Adipocyte (in vitro differentiated cells): ENCODE measurements at places on chromosomes 11 and 22.

DNA sequence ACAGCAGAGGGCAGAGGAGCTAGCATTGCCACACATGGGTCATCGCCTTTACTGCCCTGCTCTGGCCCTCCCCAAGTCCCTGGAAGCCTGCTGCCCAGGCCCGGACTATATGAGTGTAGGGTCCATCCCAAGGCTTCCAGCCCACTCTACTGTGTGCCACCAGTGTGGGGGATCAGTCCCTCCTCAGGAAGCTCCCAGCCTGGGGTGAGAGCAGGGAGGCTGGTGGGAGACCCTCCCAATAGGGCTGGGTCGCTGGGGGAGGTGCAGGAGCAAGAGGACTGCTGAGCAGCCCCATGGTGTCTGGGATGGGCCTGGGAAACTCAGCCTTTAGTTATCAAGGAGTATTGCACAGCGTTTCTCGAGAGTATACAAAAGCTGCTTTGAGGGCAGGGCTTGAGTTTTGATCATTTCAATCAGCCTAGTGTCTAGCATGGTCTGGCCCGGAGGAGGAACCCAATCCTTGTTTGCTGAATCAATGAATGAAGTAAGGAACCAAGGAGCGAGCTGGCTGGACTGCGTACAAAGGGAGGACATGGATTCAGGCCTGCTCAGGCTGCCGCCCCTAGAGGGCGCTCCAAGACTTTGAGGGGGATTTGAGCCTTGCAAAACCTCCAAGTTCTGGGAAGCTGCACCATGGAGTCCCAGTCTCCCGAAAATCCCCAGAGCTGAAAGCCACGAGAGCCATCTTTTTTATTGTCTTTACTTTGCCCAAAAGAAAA is 89.0 kb upstream of the PARVA start:
- peak; percentile 98 for DNase-seq

DNA sequence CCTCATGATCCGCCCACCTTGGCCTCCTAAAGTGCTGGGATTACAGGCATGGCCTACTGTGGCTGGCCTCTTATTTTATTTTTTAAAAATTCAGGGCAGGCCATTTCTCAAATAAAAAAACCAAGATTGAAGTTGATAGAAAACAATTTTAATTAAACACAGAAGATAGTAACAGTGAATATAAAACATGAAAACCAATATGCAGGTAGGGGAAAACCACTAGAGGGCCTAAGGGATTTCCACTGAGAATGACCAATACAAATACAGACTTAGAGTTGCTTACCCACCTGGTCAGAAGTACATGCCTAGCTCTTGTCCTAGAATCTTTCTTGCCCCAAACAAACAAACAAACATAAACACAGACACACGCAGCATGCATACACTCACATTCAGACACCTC is 1.7 kb upstream of the RTCB start:
- peak; percentile 18 for DNase-seq

DNA sequence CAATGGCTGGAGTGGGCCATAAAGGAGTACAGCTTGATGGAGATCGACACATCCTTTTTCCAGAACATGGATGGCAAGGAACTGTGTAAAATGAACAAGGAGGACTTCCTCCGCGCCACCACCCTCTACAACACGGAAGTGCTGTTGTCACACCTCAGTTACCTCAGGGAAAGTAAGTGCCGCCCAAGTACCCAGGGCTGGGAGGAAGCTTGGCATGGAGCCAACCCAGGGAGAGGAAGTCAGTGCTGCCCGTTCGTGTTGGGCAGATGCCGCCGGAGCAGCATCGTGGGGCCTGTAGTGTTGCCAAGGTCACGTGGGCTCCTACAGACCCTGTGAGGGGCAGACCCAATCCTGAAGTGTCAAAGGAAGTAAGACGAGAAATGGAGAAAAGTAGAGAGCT is 78.9 kb downstream of the FLI1 start:
- no peak for DNase-seq

GRCh38 chr22:38981005-38981991 is 849 bp upstream of the APOBEC3B start:
- peak; percentile 58 for DNase-seq

DNA sequence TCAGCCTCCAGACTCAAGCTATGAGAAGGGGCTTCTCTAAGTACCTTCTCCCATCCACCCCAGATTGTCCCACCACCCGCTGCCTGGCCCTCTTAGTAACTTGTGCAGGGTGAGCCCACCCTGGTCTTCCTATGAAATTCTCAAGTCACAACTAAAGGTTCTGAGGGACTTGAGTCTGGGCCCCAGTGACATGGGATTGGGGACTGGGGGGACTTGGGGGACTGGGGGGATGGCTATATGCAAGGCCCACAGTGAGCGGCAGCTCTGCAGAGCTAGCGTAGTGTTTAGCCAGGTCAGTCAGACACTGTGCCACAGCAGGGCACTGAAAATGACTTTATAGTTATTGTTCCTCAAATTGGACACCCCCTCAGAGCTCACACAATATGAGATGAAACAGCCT is 622.3 kb upstream of the CADM1 start:
- no peak for DNase-seq

DNA sequence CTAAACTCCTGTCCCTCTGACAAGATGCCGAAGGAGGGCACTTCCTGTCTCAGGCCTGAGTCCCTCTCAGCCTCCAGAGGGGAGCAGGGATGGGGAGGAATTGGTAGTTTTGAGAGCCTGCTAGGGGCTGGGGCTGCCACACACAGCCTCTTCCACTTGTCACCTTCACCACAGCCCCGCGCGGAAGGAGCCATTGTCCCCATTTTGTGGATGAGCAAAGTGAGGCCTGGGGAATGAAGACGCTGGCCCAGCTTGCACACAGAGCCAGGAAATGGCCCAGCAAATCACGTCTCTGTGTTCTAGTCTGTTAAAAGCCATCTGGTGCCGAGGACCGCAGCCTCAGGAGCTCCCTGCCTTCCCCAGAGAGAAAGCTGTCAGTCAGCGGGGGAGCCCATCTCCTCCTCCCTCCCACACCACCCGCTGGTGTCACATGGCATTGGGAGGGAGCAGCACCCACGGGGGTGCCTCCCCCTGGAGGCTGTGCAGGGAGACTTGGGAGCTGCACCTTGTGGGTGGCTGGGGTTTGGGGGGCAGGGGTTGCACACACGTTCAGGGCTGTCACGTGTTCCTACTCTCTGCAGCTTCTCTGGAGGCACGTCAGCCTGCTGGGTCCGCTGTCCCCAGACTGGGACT is 34.6 kb downstream of the RASD2 start:
- no peak for DNase-seq

- DNase-seq, result peak; percentile 75
Observed at GRCh38 chr11:22244986-22245592, 52.2 kb downstream of the ANO5 start.

GRCh38 chr11:65298131-65298535 is 16.5 kb upstream of the CDC42EP2 start:
- DNase-seq, result peak; percentile 39

GRCh38 chr11:48116437-48117228 is 100.0 kb upstream of the OR4B1 start:
- DNase-seq, result no peak

- DNase-seq, result no peak
Observed at GRCh38 chr11:98434296-98434695, 586.5 kb upstream of the CNTN5 start.

DNA sequence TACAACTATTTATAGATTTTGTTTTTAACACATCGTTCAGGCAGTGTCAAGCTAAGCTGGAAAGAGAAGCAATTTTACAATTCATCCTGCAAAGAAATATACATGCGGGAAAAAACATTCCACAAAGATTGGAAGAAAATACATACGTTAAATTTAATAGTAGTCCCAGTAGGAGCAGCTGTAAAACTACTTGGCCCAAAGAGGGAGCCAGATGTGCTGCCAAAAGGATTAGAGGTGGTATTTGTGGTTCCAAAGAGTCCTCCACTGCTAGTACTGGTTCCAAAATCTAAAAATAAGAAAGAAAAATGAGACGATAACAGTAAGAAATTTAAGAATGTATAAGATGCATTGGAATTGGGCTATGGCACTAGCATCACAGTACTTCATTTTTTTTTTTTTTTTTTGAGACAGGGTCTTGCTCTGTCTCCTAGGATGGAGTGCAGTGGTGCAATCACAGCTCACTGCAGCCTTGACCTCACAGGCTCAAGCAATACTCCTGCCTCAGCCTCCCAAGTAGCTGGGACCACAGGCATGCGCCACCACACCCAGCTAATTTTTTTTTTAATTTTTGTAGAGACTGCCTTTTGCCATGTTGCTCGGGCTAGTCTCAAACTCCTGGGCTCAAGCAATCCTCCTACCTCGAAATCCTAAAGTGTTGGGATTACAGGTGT is 21.5 kb downstream of the NUP98 start:
- peak; percentile 58 for DNase-seq

DNA sequence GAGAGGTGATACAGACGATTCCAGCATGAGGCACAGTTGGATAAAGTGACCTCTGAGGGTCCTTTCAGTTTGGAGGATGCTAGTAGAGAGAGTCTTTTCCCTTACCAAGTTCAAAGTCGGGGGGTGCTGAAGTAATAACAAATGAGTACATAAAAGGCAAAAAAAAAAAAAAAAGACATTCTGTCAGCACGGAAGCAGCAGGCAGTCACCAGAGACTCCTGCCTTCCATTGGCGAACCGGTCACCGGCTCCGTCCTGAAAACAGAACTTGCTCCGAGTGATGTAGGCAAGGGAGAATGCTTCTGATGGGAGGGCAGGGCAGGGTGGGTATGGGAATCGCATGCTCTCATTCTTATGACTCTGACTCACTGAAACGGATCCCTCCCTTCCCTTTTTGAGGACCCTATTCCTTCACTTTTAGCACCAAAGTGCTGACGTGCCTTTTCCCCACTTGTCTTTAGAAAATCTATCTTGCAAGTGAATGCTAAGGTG is 65.9 kb downstream of the PRR5L start:
- DNase-seq, result peak; percentile 95

DNA sequence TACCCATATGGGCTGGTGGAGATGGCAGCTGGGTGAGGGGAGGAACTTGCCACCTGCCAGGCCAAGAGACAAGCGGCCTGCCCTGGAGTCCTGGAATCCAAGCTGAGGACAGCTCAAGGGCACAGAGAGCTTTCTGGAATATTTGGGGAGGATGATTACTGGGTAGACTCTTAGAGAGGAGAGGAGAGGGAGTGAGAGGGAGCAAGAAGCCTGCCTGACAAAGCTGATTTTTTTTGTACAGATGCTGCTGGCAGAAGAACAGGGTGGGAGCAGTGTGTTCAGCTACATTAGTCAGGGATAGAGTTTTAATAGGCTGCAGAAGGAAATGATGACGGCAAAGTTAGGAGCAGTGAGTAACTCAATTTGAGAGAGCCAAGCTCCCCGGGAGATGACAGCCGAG is 299.3 kb downstream of the NXPE2 start:
- no peak for DNase-seq

GRCh38 chr11:9947231-9947864 is 283.5 kb downstream of the SWAP70 start:
- DNase-seq, result no peak

- DNase-seq, result no peak
Observed at GRCh38 chr11:116199182-116199581, 573.6 kb downstream of the BUD13 start.

GRCh38 chr11:119807841-119808240 is 78.8 kb upstream of the NECTIN1 start:
- no peak for DNase-seq

- no peak for DNase-seq
Observed at GRCh38 chr11:69115586-69116560, 39.9 kb upstream of the SMIM38 start.

- no peak for DNase-seq
Observed at GRCh38 chr11:19933801-19934488, 221.3 kb downstream of the NAV2 start.

GRCh38 chr11:112499153-112499880 is 238.7 kb upstream of the PLET1 start:
- DNase-seq, result no peak

- DNase-seq, result peak; percentile 87
Observed at GRCh38 chr11:82906236-82906635, 4.7 kb downstream of the DDIAS start.
